Peyer's patch (tissue), 4 donors: ENCODE measurements at places on chromosomes 6 and 20. TPM values are rescaled to one million over a fixed set of nuclear protein-coding genes. Genes with fewer than 3 reads are reported as not detected.

DNA sequence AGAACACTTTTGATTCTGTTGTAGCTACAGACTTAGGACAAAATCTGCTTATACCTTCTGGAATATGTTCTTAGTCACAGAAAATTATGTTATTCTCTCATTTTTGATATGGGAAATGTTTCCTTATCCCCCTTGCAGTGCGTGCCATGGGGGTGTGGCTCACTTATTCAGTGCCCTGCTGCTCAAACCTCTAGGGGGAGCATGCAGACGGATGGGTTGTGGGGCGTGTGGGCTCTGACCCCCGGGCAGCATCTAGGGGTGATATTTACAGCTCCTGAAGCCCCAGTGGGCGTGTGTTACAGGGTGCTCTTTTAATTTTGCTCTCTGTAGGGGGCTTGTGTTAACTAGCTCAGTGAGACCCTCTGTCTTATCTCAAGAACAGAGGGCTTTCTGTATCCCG lies 61.3 kb upstream of the FERMT1 start:
- no peak overlapping the region for H3K27ac ChIP-seq
- no peaks in the 10 kb centered on the region for H3K27me3 ChIP-seq

GRCh38 chr6:134637847-134638437 lies 312.0 kb downstream of the ALDH8A1 start:
- no peaks in the 10 kb centered on the region for H3K4me1 ChIP-seq
- no peaks in the 10 kb centered on the region for H3K27me3 ChIP-seq
- H3K27ac ChIP-seq, result no peak overlapping the region

- H3K27me3 ChIP-seq, result no peaks in the 10 kb centered on the region
- no peak overlapping the region for H3K4me3 ChIP-seq
- no peak overlapping the region for H3K27ac ChIP-seq
- H3K4me1 ChIP-seq, result no peaks in the 10 kb centered on the region
- no peaks in the 10 kb centered on the region for H3K36me3 ChIP-seq
Measured at GRCh38 chr6:143241911-143242310, 181.2 kb downstream of the AIG1 start.

- no peaks in the 10 kb centered on the region for H3K4me1 ChIP-seq
- H3K27me3 ChIP-seq, result no peaks in the 10 kb centered on the region
- peaks cover 17% of the 10 kb centered on the region for H3K36me3 ChIP-seq
- H3K27ac ChIP-seq, result no peak overlapping the region
Measured at GRCh38 chr6:149457316-149457884, 27.4 kb downstream of the ZC3H12D start.

GRCh38 chr20:3678856-3679720 lies 2.7 kb downstream of the ADAM33 start:
- peak overlapping the region; percentile 64 for H3K27ac ChIP-seq
- no peak overlapping the region for H3K4me3 ChIP-seq
- no peak for DNase-seq
- H3K4me1 ChIP-seq, result peaks cover 33% of the 10 kb centered on the region

GRCh38 chr6:155122199-155122950 lies 127.3 kb downstream of the TIAM2 start:
- no peaks in the 10 kb centered on the region for H3K36me3 ChIP-seq
- H3K27ac ChIP-seq, result no peak overlapping the region
- H3K27me3 ChIP-seq, result no peaks in the 10 kb centered on the region
- no peak overlapping the region for H3K4me3 ChIP-seq
- H3K4me1 ChIP-seq, result no peaks in the 10 kb centered on the region

The MRPS10 gene
- 23.7 TPM for total RNA-seq

The SEMG1 gene
- total RNA-seq, result not detected

The CLVS2 gene
- total RNA-seq, result 0.13 TPM

The OPN5 gene
- not detected for total RNA-seq

The DNAH8 gene
- not detected for total RNA-seq

The GHRH gene
- not detected for total RNA-seq

The RWDD1 gene
- 22.3 TPM for total RNA-seq

The DEF6 gene
- 85.8 TPM for total RNA-seq

The CYP24A1 gene
- total RNA-seq, result not detected
